Stimulated activated CD8-positive, alpha-beta memory T cell treated with anti-CD3 and anti-CD28 coated beads, Interleukin-7, amount 100 ng/mL, for 4 hours (primary cell): ENCODE measurements at places on chromosomes 7 and 10.

DNA sequence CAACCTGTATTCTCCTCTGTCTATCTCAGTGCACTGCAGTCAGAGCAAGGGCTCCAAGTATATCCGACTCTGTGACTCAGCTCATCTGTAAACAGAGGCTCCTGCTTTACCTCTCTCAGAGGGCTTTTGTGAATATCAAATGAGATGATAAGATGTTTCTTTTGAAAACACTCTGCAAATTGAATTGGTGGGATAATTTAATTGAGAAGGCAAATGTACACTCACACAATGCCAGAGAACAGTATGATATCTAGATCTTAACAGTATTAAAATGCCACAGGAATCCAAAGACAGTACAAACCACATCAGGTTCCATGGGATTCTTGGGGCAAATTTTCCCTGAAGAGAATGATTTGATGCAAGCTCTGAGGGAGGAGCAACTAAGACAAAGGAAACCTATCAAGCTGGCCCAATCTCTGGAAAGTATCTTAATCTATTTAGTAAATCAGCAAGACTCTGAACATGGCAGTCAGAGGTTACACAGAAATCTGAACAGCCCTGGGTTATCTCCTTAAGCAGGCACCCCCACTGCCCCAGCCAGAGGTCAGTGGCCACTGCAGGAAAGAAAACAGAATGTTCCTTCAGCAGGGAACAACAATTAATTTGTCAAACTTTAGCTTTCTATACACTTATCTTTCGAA lies 45.9 kb downstream of the DOCK4 start:
- no peak for DNase-seq

DNA sequence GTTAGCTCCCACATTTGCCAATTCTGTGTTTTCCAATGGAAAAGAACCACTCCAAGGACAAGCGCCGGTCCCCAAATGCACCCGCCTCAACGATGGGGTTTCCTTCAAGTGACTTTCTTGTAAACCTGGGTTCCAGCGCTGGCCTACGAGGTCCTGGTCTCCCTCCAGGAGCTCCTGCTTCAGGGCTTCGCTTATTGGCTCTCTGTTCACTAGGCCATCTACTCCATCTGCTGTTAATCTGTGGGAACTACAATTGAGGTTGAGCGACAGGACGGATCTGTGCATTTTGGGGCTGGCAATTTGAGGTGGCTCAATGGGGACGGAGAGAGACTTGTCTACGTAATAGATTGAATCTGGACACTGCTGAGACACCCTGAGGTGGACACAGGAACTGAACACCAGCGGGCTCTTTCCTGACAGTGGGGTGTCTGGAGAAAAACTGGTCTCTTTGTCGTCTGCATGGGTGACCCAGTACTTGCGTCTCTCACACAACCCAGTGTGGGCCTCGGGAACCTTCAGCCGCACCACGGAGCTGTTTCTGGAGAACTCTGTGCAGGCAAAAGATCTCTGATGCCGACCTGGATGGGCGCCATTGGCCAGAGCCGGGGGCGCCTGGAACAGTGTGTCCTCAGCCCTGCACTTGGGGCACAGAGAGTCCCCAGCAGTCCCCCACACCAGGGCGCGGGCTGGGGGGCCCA lies 115.9 kb upstream of the ADAM12 start:
- no peak for DNase-seq

- no peak for DNase-seq
These were observed 411.9 kb downstream of the TFEC start for GRCh38 chr7:115618676-115619075.

DNA sequence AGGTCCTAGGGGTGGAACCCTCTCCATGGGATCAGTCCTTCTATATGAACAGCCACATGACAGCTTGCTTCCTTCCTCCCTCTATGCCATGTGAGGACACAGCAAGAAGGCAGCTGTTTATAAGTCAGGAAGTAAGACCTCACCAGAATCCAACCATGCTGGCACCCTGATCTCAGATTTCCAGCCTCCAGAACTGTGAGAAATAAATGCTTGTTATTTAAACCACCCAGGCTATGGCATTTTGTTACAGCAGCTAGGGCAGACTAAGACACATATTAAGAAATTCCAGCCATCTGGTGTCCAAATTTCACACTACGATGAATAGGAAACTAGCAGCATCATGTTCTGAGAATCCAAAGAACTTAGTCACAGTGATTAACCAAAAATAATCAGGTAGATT lies 140.1 kb downstream of the ZFAND4 start:
- DNase-seq, result no peak

DNA sequence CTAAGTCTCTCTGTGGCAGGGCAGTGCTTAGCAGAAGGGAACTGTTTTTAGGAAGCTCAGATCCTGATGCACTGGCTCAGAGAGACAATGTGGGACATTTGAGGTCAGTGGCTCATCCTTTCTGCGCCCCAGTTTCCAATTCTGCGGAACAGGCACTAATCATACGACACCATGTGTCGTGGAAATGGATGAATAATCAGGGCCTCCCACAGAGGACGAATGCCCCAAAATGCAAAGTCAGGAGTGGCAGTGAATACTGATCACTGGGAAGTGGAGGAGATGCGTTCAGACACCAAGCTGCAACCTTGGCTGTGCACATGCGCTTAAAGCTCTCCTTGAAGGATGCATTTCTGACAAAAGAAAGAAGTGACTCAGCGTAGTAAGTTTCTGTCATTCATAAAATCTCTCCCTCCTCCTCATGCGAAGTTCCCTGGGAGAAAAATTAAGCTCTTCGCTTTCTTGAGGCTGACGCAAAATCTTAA lies 21.9 kb upstream of the ECHDC3 start:
- no peak for DNase-seq

DNA sequence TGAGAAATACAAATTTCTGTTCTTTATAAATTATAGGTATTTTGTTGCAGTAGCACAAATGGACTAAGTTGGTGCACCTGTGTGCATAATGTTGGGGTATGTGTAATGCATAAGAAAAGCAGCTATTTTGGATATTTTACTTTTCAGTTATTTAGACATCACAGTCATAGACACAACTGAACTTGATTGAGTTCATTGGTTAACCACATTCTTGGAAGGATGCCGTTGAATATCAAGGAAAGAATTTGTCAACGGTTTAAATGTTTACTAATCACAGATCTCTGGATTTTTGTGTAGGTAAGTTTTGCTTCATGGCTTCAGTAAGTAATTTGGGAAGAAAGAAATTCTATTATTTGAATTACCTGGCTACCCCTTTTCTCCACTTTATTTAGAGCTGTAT lies 4.1 kb downstream of the OTUD1 start:
- DNase-seq, result no peak

DNA sequence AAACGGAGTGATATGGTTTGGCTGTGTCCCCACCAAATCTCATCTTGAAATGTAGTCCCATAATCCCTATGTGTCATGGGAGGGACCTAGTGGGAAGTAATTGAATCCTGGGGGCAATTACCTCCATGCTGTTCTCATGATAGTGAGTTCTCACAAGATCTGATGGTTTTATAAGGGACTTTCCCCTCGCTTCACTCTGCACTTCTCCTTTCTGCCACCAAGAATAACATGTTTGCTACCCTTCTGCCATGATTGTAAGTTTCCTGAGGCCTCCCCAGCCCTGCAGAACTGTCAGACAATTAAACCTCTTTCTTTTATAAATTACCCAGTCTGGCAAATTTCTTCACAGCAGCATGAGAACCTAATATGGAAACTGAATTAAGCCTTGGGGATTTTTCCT lies 19.1 kb downstream of the FAM3C start:
- DNase-seq, result no peak

GRCh38 chr10:44993922-44994751 lies 6.6 kb upstream of the ZNF22 start:
- no peak for DNase-seq

GRCh38 chr7:137715533-137715932 lies 131.2 kb downstream of the DGKI start:
- no peak for DNase-seq

DNA sequence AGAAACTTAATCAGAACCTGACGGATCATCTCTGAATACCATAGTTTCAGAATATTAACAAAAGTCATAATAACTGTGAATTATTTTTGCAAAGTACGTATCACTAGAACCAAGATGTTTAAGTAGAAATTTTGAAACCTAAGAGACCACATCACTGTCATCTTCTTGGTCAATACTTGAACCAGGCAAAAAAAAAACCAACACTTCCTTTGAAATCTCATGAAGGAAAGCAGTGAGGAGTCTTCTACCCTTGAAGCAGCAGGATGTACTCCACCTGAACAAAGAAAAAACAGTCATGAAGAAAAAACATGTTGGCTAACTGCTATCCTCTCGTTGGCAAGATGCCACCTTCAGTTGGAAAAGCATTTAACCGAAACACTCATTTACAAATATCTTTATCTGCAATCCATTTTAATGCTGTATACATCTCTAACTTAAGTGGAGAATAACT lies 82.4 kb downstream of the SRPK2 start:
- no peak for DNase-seq

GRCh38 chr7:130288829-130289228 lies 4.1 kb upstream of the CPA4 start:
- DNase-seq, result no peak

DNA sequence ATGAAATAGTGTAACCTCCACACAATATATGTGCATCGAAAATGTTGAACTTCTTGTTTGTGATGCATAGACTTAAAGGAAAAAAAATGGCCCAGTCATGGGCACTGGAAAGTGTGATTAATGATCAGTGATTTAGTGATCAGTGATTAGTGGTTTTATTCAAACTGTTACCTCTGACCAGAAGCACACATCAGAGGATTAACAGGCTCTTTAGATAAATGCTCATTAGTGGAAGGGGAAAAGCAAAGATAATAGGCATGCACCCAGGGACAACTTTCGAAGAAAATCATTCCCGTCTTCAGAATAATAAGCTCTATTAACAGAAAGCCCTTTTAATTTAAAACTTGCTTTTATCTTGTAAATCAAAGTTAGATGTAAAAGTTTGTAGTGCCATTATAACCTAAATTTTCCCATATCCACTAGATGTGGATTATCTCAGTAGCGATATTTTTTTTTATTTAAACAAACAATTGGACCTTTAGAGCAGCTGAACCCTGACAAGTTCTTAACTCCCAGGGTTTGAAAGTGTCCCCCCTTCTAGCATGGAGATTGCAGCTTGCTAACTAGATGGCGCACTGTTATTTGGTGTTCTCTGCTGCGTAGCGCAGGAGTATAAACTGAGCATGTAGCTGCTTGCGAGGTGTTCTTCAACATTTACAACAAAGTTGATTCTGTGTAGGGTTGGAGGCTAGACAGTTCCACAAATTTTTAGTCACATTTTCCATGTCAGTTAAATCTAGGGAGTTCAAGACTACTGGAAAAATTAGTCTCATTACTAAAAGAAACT lies at the start of gene CREB5:
TSS of gene CREB5 (plus strand) at position 643 of the 787 bp plus-strand sequence. CDS start 397 bp downstream, outside the sequence.
- DNase-seq, result no peak

DNA sequence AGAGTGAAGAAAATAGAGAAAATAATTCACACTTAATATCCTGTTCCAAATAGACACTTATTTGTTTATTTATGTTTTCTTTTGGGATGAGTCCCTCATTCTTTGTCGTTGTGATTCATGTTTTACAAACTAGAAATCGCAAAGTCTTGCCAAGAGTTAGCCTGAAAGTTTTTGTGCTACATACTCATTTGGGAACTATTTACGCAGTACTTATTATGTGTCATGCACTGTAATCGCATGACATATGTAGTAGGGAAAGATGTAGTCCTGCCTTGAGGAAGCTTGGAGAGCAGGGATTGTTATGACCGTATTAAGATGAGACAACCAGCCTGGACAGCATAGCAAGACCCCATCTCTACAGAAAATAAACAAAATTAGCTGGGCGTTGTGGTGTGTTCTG lies 189.3 kb downstream of the ABCA13 start:
- no peak for DNase-seq

- DNase-seq, result no peak
These were observed 132.6 kb downstream of the TEX36 start for GRCh38 chr10:125550362-125550761.

DNA sequence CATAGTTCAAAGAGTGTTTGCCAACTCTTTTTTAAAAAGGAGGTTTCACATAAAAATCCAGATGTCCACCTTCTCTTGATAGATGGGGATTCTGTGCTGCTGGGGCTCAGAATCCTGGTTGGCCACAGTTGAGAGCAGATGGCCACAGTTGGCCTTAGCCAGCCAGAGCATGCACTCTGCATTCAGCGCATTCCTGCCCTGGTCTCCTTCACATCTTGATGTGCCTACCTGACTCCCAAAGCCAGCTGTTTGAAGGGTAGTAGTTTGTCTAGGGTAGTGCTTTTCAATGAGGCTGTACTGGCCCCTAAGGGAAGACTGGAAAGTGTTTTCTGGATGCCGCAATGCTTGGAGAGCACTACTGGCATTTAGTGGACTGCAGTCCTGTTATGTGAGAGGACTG lies 208.1 kb upstream of the HDAC9 start:
- no peak for DNase-seq

DNA sequence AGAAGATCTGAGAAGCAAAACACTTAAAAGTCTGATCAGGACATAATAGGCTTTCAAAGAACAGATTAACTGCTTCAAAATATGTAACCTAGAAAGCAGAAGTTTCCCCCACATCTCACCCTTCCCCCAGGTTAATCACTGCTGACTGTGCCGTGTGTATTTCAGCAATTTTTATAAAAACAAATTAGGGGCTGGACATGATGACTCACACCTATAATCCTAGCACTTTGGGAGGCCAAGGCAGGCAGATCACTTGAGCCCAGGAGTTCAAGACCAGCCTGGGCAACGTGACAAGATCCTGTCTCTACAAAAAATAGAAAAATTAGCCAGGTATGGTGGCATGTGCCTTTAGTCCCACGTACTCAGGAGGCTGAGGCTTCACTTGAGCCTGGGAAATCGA lies 67.6 kb upstream of the GATA3 start:
- DNase-seq, result no peak
